Amniotic stem cell (primary cell): ENCODE measurements at places on chromosomes 7 and 10.
A peak's percentile ranks its signal among the peaks of the same experiment; 100 is the strongest.

DNA sequence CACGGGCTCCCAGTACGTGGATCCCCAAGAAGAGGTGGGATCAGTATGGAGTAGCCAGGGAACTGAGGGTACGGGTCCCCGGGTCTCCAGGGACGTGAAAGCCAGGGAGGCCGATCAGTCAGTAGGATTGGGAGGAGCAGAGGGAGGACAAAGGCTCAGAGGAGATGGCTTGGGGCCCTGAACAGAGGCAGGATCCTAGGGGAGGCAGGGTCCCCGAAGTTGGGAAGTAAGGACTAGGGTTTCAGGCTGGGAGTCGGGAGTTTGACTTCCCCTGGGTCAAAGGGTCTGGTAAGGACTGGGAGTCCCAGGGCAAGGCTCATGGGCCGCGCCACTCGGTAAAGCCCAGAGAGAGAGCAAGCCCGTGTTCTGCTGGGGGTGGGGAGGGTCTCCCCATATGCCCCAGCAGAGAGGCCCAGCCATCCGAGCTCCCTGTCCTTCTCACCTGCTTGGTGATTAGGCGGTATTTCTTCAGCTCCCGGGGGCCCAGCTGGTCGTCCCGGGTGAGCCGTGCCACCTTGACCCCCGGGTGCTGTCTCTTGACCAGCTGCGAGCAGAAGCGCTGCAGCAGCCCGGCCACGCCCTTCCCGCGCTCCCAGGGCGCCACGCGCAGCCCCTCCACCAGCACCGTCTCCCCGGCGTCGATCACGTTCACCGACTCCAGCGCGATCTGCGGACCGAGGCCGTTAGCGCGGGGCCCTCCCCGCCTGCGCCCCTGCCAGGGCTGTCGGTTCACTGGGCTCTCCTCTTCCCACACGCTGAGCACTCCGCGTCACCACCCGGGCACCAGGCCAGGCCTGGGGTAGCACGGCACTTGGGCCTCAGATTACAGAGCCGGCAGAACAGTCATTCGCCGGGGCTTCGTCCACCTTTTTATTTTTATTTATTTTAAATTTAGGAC lies 7.0 kb downstream of the NAT16 start:
- DNase-seq: peak; percentile 66

DNA sequence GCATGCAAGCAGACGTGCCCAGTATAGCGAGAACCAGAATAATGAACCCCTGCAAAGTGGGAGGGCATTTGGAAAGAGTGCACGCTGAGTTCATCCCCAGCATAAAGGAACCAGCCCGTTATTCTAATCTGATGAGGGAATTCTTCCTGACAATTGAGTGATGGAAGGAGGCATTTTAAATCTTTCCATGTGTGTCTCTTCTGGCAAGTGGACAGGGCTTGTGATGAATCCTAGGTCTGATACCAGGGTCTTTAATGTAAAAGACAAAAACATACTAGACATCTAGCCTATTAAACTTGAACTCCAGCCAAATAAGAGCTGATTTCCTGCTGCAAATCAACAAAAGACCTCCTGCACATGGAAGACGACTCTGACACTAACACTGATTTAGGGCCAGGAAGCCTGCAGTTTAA lies 301.2 kb downstream of the DPP6 start:
- no peak for DNase-seq

- DNase-seq: peak; percentile 9
Observed at GRCh38 chr7:14125998-14126397, 136.5 kb upstream of the ETV1 start.

DNA sequence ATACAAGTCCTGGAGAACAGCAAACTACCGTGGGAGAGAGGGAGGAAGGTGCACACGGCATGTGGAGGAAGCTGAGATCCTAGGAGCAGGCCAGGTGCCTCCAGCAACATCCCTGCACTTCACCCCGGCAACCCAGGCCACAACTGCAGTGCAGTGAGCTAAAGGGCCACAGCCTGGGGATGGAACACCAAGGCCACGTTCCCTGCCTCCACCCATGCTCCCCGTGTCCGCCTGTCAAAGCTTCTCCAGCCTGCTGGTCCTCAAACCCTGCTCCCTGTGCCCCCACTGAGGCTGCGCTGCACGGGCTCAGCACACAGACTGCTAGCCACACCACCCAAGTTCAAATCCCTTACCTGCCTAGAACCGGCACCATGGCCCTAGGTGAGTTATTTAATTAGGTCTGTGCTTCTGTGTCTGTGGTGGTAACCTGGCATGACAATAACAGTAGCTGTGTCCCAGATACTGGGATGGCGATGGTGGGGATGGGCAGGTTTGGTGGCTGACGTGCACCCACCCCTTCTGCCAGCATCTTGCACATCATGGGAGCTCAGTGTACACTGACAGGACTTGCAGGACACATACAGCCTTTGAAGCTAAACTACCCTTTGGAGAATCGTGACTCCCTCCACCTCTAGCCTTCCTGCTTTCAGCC lies 85.5 kb downstream of the FAM53B start:
- no peak for DNase-seq

DNA sequence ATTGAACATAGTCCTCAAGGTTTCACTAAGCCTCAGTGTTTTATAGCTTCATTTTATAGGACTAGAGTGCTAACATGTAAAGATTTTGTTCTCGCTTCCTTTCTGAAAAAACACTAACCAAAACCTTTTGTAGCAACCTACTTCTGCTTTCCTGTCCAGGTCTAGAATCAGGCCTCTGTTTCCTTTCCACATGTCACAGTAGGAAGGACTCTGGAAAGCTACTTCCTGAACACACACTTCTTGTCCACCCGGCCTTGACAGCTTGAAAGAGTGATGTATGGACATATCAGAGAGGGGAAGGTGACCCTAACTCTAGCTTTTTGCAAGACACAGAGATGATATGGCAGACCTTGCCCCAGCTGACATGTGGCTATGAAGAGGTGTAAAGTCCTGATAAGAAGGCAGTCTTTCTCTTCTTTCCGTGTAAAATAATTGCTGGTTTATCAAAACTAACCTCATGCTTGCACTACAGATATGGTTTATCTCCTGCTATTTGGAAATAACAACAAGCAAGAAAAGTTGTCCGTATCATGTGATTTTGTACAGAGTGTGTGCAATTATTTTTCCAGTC lies 175.4 kb downstream of the SKAP2 start:
- DNase-seq: no peak

DNA sequence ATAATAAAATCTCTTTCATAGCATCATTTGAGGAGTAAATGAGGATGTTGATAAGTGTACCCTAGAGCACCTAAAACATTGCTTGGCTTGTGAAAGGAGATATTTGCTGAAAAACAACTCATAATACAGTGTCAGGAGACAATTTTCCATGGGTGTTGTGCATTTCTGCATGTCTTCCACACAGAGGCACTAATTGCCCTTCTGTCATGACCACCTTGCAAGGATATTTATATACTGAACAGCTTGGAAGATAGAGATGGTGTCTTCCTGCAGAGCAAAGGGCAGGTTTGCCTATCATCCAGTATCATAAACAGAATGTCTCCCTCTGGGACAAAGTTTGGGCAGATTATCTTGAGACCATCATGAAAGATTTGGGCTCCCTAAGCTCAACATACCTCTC lies 495.2 kb upstream of the LRRN3 start:
- no peak for DNase-seq

DNA sequence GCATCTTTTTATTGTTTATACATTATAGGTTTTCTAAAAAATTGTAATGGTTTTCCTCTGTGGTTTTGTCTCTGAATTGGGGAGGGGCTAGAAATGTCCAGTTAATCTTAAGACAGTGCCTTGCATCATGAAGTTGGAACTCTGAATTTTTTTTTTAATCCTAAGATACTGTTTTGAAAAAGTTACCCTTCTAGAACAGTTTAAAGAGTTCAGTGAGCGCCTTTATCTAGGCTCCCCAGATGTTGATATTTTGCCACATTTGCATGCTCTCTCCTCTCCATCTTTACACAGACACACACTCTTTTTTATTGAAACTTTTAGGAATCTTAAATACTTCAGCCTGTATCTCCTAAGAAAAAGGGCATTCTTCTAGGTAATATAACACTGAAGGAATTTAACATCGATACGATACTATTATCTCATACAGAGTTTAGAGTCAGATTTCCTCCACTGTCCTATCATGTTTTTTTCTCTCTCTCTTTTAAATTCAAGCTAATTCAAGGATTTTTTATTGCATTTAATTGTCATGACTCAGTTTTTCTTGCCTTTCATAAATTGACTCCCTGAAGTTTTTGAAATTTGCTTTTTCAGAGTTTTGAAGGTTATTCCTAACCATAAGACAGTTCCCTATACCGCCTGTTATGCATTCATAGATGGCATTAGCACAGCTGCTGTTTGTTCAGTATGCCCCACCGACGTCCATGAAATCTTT lies 31.5 kb downstream of the PRKAR2B start:
- no peak for DNase-seq
